ENCODE measurements at places on chromosomes 2 and 18. TPM values are rescaled to one million over a fixed set of nuclear protein-coding genes. Genes with fewer than 3 reads are reported as not detected.

Gene GBX2
- 0.52 TPM for total RNA-seq

Gene IL1RL2
- total RNA-seq: 0.22 TPM

Gene SLC16A14
- 0.09 TPM for total RNA-seq

Gene OTX1
- total RNA-seq: 0.11 TPM

Gene UGP2
- total RNA-seq: 129 TPM

Gene TRIM54
- 1.3 TPM for total RNA-seq

Gene L3MBTL4
- 8.8 TPM for total RNA-seq

Gene DSC3
- 0.11 TPM for total RNA-seq

Gene CYB5A
- total RNA-seq: 23.5 TPM

Gene FECH
- 70.6 TPM for total RNA-seq

Gene ARHGAP25
- total RNA-seq: 15.0 TPM

Gene MDH1B
- 0.11 TPM for total RNA-seq

Gene NT5C1B
- total RNA-seq: not detected

Gene POTEC
- total RNA-seq: not detected

Gene FOXD4L1
- total RNA-seq: not detected

Gene SCN7A
- total RNA-seq: not detected

Gene SKA1
- 1.8 TPM for total RNA-seq

Gene KIDINS220
- total RNA-seq: 77.9 TPM

Gene PJVK
- 0.69 TPM for total RNA-seq

Gene MYO3B
- under 0.01 TPM for total RNA-seq

Gene UCN
- 0.34 TPM for total RNA-seq

Gene GPR55
- total RNA-seq: not detected

Gene CDK5R2
- total RNA-seq: not detected

Gene FAHD2B
- total RNA-seq: 8.6 TPM

Gene HTRA2
- total RNA-seq: 48.9 TPM

Gene CXCR1
- not detected for total RNA-seq

Gene SERPINB11
- not detected for total RNA-seq

Gene CDCA7
- 2.0 TPM for total RNA-seq

Gene ADAM23
- total RNA-seq: 0.22 TPM

Gene KCNE4
- total RNA-seq: under 0.01 TPM

Gene SPAG16
- total RNA-seq: 16.3 TPM

Gene C2orf15
- total RNA-seq: 0.11 TPM

Gene LONRF2
- under 0.01 TPM for total RNA-seq

Gene TACR1
- not detected for total RNA-seq

Gene INHBB
- 32.7 TPM for total RNA-seq

Gene PROKR1
- not detected for total RNA-seq

Gene RGPD5
- 23.8 TPM for total RNA-seq

Gene CUL3
- 54.4 TPM for total RNA-seq

Gene FN1
- total RNA-seq: 543 TPM

Gene SDC1
- 5.3 TPM for total RNA-seq

Gene SIGLEC15
- total RNA-seq: not detected

Gene C2orf80
- not detected for total RNA-seq

Gene GPR39
- total RNA-seq: not detected

Gene RUFY4
- not detected for total RNA-seq

Gene ARHGEF33
- total RNA-seq: under 0.01 TPM

Gene LOXHD1
- total RNA-seq: 0.26 TPM

Gene OTOS
- not detected for total RNA-seq

Gene TMEM247
- not detected for total RNA-seq

Gene SLC39A6
- 18.3 TPM for total RNA-seq

Gene CDH19
- total RNA-seq: under 0.01 TPM

Gene EGR4
- under 0.01 TPM for total RNA-seq

Gene CKAP2L
- total RNA-seq: 0.76 TPM

Gene QPCT
- 0.43 TPM for total RNA-seq

Gene GPBAR1
- total RNA-seq: not detected

Gene KIF1A
- total RNA-seq: under 0.01 TPM

Gene SP140
- total RNA-seq: not detected

Gene PRKAG3
- not detected for total RNA-seq

Gene CYBRD1
- total RNA-seq: 24.5 TPM
